ENCODE measurements at places on chromosomes 5 and 9. TPM values are rescaled to one million over a fixed set of nuclear protein-coding genes. Genes with fewer than 3 reads are reported as not detected.

Gene SYK
- 6.7 TPM for total RNA-seq

Gene MEIKIN
- total RNA-seq, result not detected

Gene GRM6
- not detected for total RNA-seq

Gene ZMAT2
- total RNA-seq, result 30.8 TPM

Gene GRIN1
- not detected for total RNA-seq

Gene PCDHB5
- 7.4 TPM for total RNA-seq

Gene DMXL1
- 27.1 TPM for total RNA-seq

GRCh38 chr5:67971223-67971830, 244.2 kb upstream of the PIK3R1 start:
- no peak overlapping the region for H3K4me3 ChIP-seq
- no peaks in the 10 kb centered on the region for H3K27me3 ChIP-seq
- peak overlapping the region; percentile 51 for H3K27ac ChIP-seq
- no peaks in the 10 kb centered on the region for H3K4me1 ChIP-seq
- no peaks in the 10 kb centered on the region for H3K36me3 ChIP-seq
- DNase-seq, result no peak

- DNase-seq, result no peak
- H3K27ac ChIP-seq, result no peak overlapping the region
- H3K36me3 ChIP-seq, result no peaks in the 10 kb centered on the region
These were observed 42.9 kb downstream of the ZNF474 start for GRCh38 chr5:122172207-122172606.

GRCh38 chr5:133840168-133840567, 128.3 kb downstream of the C5orf15 start:
- no peaks in the 10 kb centered on the region for H3K27me3 ChIP-seq
- H3K27ac ChIP-seq, result no peak overlapping the region
- no peaks in the 10 kb centered on the region for H3K4me1 ChIP-seq
- H3K4me3 ChIP-seq, result no peak overlapping the region
- H3K36me3 ChIP-seq, result no peaks in the 10 kb centered on the region
- no peak for DNase-seq

Measured in heart right ventricle (tissue), 16 donors.